Central memory CD8-positive, alpha-beta T cell (primary cell): ENCODE measurements at places on chromosomes 4 and X.

GRCh38 chrX:134743091-134743490, 84.8 kb upstream of the PLAC1 start:
- DNase-seq: no peak

DNA sequence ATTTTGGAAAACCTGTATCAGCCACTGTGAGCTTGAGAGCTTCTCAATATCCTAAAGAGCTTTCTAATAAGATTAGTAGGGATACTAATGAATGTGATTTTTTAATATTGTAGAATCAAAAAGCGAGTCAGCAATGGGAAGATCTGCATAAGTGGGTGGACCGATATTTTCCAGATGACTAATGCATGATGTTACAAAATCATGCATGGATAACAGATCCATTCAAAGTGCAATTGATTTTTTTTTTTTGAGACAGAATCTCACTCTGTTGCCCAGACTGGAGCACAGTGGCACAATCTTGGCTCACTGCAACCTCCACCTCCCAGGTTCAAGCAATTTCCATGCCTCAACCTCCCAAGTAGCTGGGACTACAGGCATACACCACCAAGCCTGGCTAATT, 7.3 kb upstream of the CLDN2 start:
- no peak for DNase-seq

DNA sequence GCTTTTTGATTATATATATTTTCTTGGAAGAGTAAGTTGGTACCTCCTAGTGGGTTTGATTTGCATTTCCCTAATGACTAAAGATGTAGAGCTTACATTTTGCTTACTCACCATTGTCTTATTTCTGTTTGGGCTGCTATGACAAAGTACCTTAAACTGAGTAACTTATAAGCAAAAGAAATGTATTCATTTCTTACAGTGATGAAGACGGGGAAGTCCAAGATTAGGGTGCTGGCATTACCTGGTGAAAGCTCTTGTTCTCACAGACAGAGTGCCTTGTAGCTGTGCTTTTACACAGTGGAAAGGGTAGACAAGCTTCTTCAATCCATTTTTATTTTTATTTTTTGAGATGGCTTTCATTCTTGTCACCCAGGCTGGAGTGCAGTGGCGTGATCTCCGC, 229.2 kb upstream of the AGA start:
- DNase-seq: no peak

DNA sequence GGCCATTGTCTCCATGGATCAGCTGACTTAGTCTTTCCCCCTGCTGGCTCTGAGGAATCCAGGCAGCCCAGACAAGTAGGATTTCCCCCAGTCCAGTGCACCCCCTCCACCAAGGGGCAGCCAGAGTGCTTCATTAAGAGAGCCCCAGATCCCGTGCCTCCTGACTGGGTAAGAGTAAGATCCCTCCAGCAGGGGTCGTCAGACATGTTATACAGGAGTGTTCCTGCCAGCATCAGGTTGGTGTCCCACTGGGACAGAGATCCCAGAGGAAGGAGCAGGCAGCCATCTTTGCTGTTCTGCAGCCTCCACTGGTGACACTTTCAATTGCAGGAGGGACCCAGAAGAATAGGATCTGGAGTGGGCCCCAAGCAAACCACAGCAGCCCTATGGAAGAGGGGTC, 29.0 kb upstream of the INPP4B start:
- no peak for DNase-seq

GRCh38 chr4:20878806-20879205, 178.5 kb downstream of the PACRGL start:
- DNase-seq: no peak

- no peak for DNase-seq
Observed at GRCh38 chr4:56185901-56186300, 201.4 kb downstream of the AASDH start.

GRCh38 chr4:8695237-8696219, 103.0 kb downstream of the CPZ start:
- DNase-seq: no peak

DNA sequence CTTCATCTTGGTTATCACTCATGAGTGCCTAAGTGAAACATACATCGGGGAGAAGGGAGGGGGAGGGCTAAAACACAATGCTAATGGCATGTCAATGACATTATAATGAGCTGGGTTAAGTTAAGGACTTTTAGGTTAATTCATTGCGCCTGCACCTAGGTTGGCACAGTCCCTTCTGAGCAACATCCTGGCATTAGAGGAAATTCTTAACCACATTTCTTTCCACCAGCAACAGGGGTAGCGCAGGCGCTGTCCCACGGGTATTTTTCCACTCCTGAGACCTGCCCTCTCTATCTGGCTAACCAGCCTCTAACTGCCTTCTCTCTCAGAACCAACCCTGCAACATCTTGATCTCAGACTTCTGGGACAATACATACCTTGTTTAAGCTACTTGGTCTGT, 39.0 kb upstream of the PROM1 start:
- no peak for DNase-seq

DNA sequence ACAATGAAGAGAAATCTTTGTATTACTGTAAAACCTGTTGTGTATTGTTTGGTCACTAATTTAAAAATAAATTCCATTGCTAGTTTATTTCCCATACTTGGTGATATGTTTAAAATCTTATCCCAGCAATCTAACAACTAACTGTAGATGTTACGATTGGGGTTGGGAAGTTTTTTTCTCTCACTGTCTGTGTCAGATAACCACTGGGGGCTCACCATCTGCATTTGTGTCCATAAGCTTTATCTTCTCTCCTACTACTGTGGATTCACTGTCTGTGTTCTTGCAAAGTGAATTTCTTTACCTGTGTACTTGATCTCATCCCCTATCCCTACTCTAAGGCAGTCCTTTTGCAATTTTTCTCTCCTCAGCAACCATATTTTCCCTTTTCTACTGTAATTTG, 81.3 kb downstream of the STIM2 start:
- no peak for DNase-seq

- DNase-seq: no peak
Observed at GRCh38 chrX:8289523-8289922, 118.5 kb upstream of the VCX2 start.

GRCh38 chr4:40750461-40751258, 905 bp downstream of the NSUN7 start:
- DNase-seq: no peak

DNA sequence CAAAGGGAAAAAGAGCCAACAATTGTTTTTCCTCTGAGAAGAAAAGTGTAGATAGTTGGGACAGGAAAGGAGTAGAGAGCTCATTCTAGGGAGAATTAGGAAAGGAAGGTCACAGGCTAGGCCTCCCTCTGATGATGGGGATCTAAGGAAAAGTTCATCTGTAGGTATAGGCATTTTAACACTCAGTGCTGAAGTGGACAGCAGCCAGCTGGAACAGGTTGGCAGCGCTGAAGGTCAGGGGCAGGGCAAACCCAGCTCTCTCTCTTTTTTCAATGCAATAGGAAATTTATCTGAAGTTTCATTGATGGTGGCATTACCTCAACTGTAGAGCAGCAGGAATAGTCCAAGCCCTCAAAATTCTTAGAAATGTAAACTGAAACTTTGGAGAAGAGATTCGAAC, 98.5 kb upstream of the ETNPPL start:
- no peak for DNase-seq

DNA sequence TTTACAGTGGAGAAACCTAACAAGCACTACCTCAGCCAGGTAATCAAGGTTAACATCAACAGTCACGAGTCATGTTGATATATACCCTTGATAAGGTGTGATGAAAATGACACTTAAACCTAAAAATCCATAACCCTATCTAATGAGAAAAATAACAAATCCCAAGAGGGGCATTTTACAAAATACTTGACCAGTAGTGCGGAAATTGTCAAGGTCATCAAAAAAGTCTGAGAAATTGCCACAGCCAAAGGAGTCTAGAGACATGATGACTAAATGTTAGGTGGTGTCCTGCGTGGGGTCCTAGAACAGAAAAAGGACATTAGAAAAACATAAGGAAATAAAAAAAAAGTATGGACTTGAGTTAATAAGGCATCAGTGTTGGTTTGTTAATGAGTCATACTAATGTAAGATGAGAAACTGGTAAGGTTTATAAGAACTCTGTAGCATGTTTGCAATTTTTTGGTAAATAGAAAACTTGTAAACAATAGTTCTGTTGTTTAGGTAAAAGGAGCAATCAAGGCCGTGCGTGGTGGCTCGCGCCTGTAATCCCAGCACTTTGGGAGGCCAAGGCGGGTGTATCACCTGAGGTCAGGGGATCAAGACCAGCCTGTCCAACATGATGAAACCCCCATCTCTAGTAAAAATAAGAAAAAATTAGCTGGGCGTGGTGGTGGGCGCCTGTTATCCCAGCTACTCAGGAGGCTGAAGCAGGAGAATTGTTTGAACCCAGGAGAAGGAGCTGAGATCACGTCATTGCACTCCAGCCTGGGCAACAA, 2.9 kb downstream of the RPL36A start:
- DNase-seq: no peak

DNA sequence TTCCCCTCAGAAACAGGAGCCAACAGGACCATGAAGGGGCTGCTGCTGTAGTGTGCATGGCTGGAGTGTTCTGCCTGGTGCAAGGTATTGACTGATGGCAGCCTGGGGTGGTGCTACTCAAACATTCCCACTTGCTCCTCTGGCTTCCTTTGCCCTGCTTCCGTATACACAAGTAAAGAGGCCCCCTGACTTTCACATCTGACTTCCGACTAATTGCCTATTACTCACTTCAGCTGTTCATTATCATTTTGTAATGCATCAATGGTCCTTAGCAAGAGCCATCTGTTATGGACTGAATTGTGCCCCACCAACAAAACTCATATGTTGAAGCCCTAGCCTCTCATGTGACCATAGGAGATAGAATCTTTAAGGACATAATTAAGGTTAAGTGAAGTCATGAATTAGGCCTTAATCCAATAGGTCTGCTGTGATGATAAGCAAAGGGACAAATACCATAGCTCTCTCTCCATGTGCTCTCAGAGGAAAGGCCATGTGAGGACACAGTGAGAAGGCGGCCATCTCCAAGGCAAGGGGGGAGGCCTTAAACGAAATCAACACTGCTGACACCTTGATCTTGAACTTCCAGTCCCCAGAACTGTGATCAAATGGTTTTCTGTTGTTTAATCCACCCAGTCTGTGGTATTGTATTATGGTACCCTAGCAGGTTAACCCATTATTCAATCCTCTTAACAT, 122.5 kb upstream of the CLNK start:
- DNase-seq: no peak

DNA sequence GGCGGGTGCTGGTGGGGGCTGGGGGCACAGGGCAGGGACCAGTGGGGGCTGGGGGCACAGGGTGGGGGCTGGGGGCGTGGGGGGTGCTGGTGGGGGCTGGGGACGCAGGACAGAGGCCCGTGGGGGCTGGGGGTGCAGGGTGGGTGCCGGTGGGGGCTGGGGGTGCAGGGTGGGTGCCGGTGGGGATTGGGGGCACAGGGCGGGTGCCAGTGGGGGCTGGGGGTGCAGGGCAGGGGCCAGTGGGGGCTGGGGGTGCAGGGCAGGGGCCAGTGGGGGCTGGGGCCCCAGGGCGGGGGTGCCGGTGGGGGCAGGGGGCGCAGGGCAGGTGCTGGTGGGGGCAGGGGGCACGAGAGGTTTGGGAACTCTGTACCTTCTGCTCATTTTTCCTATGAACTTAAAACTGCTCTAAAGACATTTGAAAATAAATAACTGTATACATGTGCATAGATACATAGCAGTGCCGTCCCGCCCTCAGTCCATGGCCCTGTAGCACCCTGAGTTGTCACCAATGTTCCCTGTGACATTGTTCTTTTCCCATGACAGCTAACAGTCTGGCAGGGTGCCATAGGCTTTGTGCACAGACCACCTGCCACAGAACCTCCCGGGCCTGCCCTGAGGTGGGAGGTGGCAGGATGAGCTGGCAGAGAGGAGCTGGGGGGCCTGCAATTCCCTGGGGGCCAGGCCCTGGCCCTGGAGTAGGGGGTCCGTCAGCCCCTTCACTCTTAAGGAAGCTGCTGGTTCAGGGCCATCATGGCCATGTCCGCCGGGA, 35.6 kb upstream of the ADRA2C start:
- DNase-seq: no peak

- no peak for DNase-seq
Observed at GRCh38 chrX:118983513-118983912, 9.1 kb downstream of the LONRF3 start.

DNA sequence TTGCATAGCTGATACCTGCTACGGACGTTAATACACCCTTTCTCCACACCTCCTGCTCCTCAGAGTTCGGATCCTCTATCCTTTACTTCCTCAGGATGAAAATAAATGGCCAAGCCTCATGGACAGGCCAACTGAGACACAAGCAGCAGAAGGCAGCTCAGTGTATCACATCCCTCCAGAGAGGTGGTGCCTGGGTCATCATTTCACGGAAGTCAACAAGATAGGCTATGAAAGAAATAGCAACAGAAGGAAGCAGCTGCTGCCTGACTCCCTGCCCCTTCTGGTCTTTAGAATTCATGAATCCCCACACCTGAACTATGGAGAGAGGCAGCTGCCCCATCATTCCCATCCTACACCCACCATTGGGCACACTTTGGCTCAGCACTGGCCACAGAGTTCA, 267.1 kb upstream of the ETNPPL start:
- no peak for DNase-seq

GRCh38 chr4:8376361-8377102, 64.0 kb downstream of the ACOX3 start:
- DNase-seq: no peak

- DNase-seq: no peak
Observed at GRCh38 chr4:79747252-79747651, 325.8 kb downstream of the ANTXR2 start.

DNA sequence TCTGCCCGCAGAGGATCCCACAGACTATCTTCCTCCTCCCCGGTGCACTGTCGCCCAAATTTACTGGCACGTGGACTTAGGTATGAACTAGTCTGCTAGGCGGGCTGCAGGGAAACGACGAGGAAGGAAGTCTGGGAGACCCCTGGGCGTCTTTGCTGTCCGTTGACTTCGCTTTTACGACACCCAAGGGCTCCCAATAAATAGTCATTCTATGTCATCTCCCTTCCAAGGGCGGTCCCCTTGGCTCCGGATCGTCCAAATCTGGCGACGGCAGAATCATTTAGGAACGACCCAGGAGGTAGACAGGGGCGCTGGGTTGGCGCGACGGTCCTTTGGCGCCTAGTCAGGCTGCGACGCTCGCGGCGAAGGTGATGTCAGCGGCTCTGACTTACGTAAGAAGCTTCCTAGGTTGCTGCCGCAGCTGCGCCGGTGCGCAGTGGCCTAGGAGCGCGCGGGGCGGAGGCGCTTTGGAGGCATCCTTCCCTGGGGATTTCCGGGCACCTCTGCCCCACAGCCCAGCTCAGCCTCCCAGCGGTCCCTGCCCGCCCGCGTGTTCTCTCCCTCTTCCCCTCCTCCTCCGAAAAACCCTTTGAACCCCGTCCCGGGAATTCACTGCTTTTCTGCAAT, 2.2 kb downstream of the NHS start:
- no peak for DNase-seq

DNA sequence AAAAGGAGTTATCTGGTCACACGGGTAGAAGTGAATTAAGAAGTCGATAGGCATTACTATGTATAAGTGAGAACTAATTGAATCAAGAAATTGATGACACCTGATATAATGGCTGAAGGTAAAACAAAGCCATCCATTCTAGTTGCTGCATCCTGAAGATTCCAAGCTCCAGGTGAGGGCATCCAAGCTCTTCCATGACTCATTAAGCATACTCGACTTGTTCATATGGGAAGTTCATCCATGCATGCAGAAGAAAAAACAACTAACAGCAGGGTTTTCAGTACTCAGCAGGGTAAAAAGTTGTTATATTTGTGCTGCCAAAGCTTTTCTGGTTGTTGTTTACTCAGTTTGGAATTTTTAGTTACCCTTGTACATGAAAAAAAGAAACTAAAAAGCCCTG, 508.0 kb upstream of the CXorf51A start:
- no peak for DNase-seq
